CD4-positive, alpha-beta memory T cell (primary cell): ENCODE measurements at places on chromosomes 1 and 21. TPM values are rescaled to one million over a fixed set of nuclear protein-coding genes. Genes with fewer than 3 reads are reported as not detected.

Gene PGLYRP3
- not detected for polyA plus RNA-seq

Gene PODN
- not detected for polyA plus RNA-seq

Gene FAAH
- 2.0 TPM for polyA plus RNA-seq

Gene DMBX1
- polyA plus RNA-seq = not detected

- no peak overlapping the region for H3K27ac ChIP-seq
- peaks cover 53% of the 10 kb centered on the region for H3K4me1 ChIP-seq
- no peak overlapping the region for H3K4me3 ChIP-seq
- H3K27me3 ChIP-seq = no peaks in the 10 kb centered on the region
- peaks cover 6% of the 10 kb centered on the region for H3K36me3 ChIP-seq
- DNase-seq = peak; percentile 43
These were observed 10.9 kb downstream of the MORC3 start for GRCh38 chr21:36330904-36331303.

Gene NDC1
- polyA plus RNA-seq = 7.8 TPM

Gene RAB4A
- 18.8 TPM for polyA plus RNA-seq

GRCh38 chr1:183600136-183600535, 9.9 kb upstream of the NCF2 start:
- no peaks in the 10 kb centered on the region for H3K27me3 ChIP-seq
- H3K27ac ChIP-seq = no peak overlapping the region
- DNase-seq = no peak

- no peaks in the 10 kb centered on the region for H3K36me3 ChIP-seq
- H3K4me3 ChIP-seq = no peak overlapping the region
- H3K27me3 ChIP-seq = no peaks in the 10 kb centered on the region
- DNase-seq = no peak
- no peak overlapping the region for H3K27ac ChIP-seq
- H3K4me1 ChIP-seq = no peaks in the 10 kb centered on the region
These were observed 34.4 kb downstream of the CAPN9 start for GRCh38 chr1:230781594-230781993.

Gene WNT3A
- not detected for polyA plus RNA-seq

DNA sequence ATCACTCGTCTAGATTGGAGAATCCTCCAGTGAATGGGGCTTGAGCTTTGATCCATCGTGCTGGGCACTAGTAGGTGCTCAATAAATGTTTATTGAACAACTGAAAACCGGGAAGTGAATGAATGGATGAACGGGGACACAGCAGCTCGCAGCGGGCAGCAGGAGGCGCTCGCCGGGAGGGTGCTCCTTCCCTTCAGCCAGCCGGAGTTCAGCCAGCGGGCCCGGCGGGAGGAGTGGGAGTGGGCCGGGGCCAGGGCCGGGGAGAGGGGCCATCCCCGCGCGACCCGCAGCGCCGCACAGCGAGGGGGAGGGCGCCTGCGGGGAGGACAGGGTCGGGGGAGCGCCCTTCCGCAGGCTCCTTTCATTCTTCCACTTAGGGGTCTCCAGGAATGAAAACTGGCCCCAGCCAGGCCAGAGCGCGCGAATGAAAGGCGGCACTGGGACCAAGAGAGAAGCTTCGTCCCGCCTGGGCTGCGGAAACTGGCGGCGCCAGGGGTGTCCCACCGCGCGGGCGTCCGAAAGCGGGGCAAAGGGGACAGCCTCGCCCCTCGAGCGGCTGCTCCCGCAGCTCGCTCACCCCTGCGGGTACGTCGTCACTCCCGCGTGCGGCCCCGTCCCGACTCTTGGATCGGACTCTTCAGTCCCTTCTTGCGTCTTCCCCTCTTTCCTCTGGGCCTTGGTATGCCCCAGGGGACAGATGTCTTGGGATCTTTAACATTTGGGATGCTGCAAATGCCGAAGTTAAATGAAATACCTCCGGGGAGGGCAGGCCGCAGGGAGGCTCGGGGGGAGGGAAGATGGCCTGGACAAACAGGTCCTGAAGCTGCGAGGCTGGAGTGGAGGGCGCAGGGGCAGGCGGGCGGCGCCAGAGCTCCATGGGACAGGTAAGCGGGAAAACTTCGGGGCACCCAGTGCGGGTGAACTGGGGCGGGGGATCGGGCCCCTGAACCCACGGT, 3.6 kb upstream of the INAVA start:
- peak overlapping the region; percentile 24 for H3K4me3 ChIP-seq
- H3K36me3 ChIP-seq = no peaks in the 10 kb centered on the region
- no peaks in the 10 kb centered on the region for H3K27me3 ChIP-seq
- peaks cover 59% of the 10 kb centered on the region for H3K4me1 ChIP-seq
- DNase-seq = no peak

- no peaks in the 10 kb centered on the region for H3K36me3 ChIP-seq
- no peak for DNase-seq
- H3K27ac ChIP-seq = no peak overlapping the region
- H3K4me1 ChIP-seq = no peaks in the 10 kb centered on the region
- no peak overlapping the region for H3K4me3 ChIP-seq
These were observed 84.2 kb downstream of the ERG start for GRCh38 chr21:38413958-38414548.

DNA sequence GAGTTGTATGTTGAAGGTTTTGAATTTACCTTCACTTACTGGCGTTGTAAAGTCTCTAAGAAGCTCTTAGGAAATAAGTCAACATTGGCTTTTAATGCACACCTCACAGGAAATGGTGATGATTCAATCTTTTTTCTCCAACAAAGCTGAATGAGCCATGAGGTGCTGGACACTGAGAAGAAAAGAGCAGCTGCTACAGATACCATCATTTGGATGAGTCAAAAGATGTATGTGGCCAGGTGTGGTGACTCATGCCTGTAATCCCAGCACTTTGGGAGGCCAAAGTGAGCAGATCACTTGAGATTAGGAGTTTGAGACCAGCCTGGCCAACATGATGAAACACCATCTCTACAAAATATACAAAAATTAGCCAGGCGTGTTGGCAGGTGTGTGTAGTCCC, 3.3 kb upstream of the IL23R start:
- DNase-seq = peak; percentile 52
- H3K36me3 ChIP-seq = no peaks in the 10 kb centered on the region
- peaks cover 4% of the 10 kb centered on the region for H3K27me3 ChIP-seq
- no peak overlapping the region for H3K27ac ChIP-seq
- H3K4me3 ChIP-seq = no peak overlapping the region

Gene TLR5
- polyA plus RNA-seq = 1.4 TPM

DNA sequence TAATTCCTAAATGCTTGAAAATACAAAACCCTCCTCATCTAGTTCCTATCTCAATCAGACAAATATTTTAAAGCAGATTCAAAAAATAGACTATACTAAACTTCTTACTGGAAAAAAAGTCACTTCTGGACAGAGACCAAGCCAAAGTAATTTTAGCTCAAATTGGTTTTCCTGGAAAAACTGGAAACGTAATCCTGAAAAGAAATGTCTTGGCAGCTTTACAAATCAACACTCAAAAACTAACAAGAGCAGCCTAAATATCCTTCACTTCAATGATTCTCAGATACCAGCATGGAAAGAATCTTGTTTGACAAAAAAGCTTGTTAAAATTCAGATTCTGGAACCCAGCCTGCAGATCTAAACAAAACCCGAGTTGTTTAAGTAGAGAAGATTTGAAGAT, 9.1 kb upstream of the GPR88 start:
- peaks cover 32% of the 10 kb centered on the region for H3K4me1 ChIP-seq
- H3K36me3 ChIP-seq = no peaks in the 10 kb centered on the region
- H3K4me3 ChIP-seq = no peak overlapping the region
- DNase-seq = no peak

Gene MAB21L3
- not detected for polyA plus RNA-seq

GRCh38 chr1:186708694-186709097, 28.5 kb upstream of the PTGS2 start:
- no peaks in the 10 kb centered on the region for H3K4me1 ChIP-seq
- H3K27ac ChIP-seq = no peak overlapping the region
- no peak overlapping the region for H3K4me3 ChIP-seq
- no peaks in the 10 kb centered on the region for H3K27me3 ChIP-seq
- H3K36me3 ChIP-seq = no peaks in the 10 kb centered on the region
- no peak for DNase-seq

- no peak for DNase-seq
- no peaks in the 10 kb centered on the region for H3K36me3 ChIP-seq
- H3K4me3 ChIP-seq = no peak overlapping the region
These were observed 18.4 kb upstream of the EVI5 start for GRCh38 chr1:92803140-92803887.

DNA sequence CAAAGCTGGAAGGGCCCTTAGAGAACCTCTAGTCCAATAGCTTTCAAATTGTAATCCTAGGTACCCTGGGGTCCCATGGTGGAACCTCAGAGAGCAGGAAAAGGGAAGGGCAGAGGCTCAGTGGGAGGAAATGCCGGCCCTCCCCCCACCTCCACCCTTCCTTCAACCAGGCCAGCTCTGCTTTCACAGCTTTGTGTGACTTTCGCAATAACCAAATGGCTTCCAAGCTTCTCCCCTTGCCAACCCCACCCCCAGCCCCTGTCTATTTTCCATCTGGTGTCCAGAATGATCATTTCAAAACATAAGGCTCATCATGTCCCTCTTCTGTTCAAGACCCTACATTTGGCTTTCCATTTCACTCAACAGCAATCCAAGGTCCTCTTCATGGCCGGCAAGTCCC, 74.4 kb downstream of the CD58 start:
- H3K27ac ChIP-seq = no peak overlapping the region
- H3K4me1 ChIP-seq = peaks cover 6% of the 10 kb centered on the region
- DNase-seq = no peak
- no peak overlapping the region for H3K4me3 ChIP-seq
- no peaks in the 10 kb centered on the region for H3K36me3 ChIP-seq
- H3K27me3 ChIP-seq = no peaks in the 10 kb centered on the region

Gene LRRC38
- not detected for polyA plus RNA-seq

Gene PKLR
- polyA plus RNA-seq = not detected

DNA sequence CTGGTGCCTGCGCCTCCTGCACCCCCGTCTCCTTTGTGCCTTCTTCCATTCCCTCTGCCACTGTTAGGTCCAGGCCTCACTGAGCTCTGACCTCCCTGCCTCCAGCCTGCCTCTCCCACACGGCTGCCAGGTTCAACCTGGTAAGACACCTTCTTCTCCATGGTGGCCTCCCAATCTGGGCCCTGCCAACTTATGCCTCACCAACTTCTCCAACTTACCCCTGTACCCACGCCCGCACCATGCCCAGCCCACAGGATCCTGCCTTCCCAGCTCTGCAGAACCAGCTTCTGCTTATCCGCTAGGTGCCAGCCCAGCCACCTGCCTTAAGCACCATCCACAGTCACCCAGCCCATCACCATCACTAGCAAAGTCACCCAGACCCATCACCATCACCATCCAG, 37.2 kb downstream of the PDE9A start:
- H3K27ac ChIP-seq = no peak overlapping the region
- no peak for DNase-seq
- H3K4me1 ChIP-seq = no peaks in the 10 kb centered on the region
- no peaks in the 10 kb centered on the region for H3K36me3 ChIP-seq
- H3K4me3 ChIP-seq = no peak overlapping the region

GRCh38 chr21:27333096-27333495, 366.2 kb upstream of the ADAMTS5 start:
- H3K4me1 ChIP-seq = no peaks in the 10 kb centered on the region
- H3K4me3 ChIP-seq = no peak overlapping the region
- H3K27ac ChIP-seq = no peak overlapping the region
- H3K36me3 ChIP-seq = no peaks in the 10 kb centered on the region

GRCh38 chr1:207306603-207307002, 14.9 kb upstream of the CD55 start:
- H3K27me3 ChIP-seq = no peaks in the 10 kb centered on the region
- no peak overlapping the region for H3K4me3 ChIP-seq
- no peaks in the 10 kb centered on the region for H3K36me3 ChIP-seq
- peaks cover 14% of the 10 kb centered on the region for H3K4me1 ChIP-seq

DNA sequence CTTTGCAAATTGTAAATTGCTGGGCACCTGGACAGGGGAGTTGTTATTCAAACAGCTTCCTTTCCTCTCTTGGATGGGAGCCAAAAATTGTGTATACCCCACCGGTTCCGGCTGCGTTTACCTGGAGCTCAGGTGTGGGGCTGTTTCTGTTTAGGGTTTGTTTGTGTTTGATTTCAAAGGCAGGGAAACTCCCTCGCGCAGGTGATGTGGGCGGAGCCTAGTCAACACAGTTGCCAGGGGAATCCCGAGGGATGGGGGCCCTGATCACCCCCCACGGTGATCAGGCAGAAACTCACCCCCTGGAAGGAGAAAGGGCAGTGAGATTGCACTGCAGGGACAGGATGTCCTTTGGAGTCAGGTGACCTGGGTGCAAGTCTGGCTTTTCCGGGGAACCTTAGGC, 28.3 kb downstream of the CDCP2 start:
- H3K36me3 ChIP-seq = no peaks in the 10 kb centered on the region
- no peaks in the 10 kb centered on the region for H3K4me1 ChIP-seq
- no peak for DNase-seq

Gene MARK1
- not detected for polyA plus RNA-seq

GRCh38 chr1:13667691-13668090, 32.3 kb upstream of the PRDM2 start:
- H3K4me3 ChIP-seq = no peak overlapping the region
- DNase-seq = no peak

Gene RIPK4
- not detected for polyA plus RNA-seq

- no peaks in the 10 kb centered on the region for H3K4me1 ChIP-seq
- H3K27me3 ChIP-seq = no peaks in the 10 kb centered on the region
- no peak overlapping the region for H3K4me3 ChIP-seq
- H3K27ac ChIP-seq = no peak overlapping the region
- DNase-seq = no peak
These were observed 106.6 kb downstream of the ACTL8 start for GRCh38 chr1:17861685-17862084.

Gene TESK2
- 4.5 TPM for polyA plus RNA-seq

DNA sequence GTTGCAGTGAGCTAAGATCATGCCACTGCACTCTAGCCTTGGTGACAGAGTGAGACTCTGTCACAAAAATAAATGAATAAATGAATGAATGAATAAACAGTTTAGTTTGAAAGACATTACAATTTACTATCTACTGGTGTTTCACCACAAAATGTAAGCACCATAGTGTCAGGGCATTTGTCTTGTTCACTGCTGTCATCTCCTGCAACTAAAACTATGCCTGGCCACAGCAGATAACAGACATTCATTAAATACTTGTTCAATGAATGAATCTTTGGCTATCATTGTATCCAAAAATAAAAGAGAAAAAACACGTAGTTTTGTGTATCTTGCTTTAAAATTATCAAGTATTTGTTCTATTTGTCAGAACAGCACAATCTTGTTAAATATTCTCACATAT, 32.5 kb downstream of the SASS6 start:
- no peak for DNase-seq
- H3K4me3 ChIP-seq = no peak overlapping the region
- peaks cover 9% of the 10 kb centered on the region for H3K36me3 ChIP-seq
- no peak overlapping the region for H3K27ac ChIP-seq
- H3K4me1 ChIP-seq = no peaks in the 10 kb centered on the region
- no peaks in the 10 kb centered on the region for H3K27me3 ChIP-seq
